HS-27A (cell line): ENCODE measurements at places on chromosomes 3 and 15.
A peak's percentile ranks its signal among the peaks of the same experiment; 100 is the strongest.

DNA sequence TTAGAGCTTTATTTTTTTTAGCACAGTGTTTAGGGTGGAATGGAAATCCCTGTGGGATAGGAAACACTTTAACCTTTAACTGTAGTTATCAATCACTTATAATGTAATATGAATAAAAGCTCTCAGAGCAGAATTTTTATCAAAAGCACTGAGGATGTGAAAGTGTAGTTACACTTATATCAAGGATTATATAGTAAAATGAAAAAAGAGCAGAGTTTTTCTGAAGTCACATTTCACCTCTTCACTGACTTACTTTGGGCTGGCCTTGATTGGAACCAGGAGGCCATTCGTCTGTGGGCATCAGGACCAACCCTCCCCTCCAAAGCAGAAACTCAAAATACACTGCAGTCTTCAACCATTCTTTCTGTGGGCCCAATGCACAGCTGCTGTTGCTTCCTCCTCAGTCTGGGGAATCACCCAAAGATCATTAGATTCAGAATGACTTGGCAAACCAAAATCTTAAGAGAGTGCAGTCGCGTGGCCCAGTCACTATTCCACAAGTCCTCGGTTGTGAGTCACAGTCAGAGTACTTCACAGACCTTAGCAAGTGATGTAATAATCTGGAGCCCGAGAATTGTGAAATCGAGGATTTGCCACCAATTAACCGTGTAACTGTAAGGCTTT is 132.6 kb upstream of the COL8A1 start:
- DNase-seq, result peak; percentile 81

- DNase-seq, result no peak
Measured at GRCh38 chr15:53758412-53758811, 1.1 kb downstream of the WDR72 start.

DNA sequence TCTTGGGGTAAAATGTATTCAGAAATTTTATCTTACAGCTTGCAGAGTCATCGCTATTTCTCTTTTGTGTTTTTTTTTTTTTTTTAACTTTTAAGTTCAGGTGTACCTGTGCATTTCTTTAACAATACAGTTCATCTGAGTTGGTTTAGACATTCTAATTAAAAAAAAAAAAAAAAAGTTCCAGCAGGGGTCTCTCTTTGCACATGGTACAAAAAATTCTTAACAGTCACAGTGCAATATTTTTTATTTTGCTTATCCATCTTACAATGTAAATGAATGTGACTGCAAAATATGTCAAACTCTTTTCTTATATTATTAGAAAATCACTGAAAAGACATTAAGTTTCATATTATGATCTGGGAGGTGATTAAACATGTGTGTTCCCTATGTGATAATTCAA is 47.5 kb upstream of the SLC9A9 start:
- no peak for DNase-seq

DNA sequence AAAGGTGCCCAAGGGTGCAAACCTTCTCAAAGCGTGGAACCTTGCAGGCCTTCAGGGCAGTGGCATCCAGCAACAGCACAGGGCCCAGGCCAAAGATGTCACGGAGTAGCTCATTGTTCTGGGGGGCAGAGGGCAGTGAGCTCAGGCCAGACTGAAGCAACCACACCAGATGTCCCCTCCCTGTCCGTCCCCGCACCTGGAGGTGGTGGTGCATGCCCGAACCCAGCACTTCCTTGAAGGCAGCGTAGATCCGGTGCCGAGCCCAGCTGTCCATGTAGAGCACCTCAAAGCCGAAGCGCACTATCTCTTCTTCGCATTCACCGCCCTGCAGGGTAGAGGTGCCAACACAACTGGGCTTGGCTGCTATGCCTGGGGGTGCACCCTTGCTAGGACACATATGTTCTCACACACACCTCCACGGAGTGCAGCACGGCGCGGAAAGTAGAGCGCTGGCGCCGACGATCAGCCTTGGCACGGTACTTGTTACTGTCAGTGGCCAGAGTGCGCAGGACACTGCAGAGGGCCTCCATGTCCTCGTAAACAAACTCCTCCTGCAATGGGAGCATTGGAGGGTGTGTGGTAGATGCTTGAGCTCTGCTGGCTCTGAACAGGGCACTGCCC is 3.7 kb downstream of the IFRD2 start:
- no peak for DNase-seq

DNA sequence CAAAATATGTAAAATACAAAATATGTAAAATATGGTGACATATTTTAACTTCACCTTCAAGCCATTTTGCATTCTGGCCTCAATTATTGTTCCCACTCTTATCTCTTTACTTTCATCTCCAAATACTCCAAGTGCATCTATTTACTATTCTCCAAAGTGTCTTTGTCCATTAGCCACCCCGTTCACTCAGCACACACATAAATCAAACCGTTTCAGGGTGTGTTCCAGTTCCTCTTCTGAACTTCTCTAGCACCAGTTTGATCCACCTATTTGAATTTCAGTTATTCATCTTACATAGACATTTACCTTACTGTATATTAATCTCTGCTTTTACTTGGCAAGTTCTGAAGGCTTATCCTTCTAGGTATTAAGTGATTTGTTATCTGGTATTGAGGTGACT is 45.1 kb downstream of the SGO1 start:
- no peak for DNase-seq

DNA sequence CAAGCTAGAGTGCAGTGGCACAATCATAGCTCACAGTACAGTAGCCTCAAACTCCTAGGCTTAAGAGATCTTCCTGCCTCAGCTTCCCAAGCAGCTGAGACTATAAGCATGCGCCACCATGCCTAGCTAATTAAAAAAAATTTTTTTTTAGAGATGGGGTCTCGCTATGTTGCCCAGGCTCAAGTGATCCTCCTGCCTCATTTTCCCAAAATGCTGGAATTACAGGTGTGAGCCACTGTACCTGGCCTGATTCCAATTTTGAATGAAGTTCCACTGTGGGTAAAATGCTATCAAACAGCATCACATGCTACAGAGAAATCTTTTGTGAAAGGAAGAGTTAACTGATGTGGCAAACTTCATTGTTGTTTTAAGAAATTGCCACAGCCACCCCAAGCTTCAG is 17.5 kb downstream of the ADPGK start:
- no peak for DNase-seq

DNA sequence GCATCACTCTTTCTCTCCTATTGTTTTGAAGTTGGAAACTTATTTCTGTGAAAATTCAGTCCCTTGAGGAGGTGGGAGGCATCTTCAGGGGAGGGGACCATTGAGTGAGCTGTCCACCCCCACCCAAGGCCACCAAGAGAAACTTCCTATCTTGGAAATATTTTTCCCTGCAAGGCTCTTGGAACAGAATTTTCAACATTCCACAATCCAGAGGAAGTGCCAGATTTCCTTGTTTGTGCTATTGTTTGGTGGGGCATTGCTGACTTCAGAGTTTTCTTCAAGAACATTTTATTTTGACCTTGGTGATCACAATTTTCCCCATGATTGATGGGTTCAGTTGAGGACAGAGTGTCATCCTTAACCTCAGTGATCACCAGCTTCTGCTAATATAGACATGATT is 12.0 kb downstream of the DNASE1L3 start:
- no peak for DNase-seq

DNA sequence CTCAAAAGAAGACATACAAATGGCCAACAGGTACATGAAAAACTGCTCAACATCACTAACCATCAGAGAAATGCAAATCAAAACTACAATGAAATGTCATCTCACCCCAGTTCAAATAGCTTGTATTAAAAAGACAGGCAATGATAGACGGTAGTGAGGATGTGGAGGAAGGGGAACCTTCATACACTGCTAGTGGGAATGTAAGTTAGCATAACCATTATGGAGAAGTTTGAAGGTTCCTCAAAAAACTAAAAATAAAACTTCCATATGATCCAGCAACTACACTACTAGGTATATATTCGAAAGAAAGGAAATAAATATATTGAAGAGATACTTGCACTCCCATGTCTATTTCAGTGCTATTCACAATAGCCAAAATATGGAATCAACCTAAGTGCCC is 62.8 kb upstream of the PPARG start:
- no peak for DNase-seq

DNA sequence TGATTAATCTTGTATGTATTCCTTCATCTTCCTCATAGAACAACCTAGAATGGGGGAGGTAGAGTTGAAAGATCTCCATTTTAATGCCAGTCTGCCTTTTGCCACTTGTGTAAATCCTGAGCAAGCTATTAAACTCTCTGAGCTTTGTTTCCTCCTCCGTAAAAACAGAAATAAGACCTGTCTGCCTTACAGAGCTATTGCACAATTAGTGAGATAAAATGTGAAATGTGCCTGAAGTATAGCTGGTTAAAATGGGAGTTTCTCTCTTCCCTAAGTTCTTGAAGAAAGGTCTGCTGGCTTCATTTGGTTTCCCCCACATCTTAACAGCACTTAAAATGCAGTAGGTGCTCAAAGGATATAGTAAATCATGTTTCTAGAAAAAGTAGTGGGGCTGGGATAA is 19.0 kb downstream of the ALDH1A2 start:
- DNase-seq, result no peak

DNA sequence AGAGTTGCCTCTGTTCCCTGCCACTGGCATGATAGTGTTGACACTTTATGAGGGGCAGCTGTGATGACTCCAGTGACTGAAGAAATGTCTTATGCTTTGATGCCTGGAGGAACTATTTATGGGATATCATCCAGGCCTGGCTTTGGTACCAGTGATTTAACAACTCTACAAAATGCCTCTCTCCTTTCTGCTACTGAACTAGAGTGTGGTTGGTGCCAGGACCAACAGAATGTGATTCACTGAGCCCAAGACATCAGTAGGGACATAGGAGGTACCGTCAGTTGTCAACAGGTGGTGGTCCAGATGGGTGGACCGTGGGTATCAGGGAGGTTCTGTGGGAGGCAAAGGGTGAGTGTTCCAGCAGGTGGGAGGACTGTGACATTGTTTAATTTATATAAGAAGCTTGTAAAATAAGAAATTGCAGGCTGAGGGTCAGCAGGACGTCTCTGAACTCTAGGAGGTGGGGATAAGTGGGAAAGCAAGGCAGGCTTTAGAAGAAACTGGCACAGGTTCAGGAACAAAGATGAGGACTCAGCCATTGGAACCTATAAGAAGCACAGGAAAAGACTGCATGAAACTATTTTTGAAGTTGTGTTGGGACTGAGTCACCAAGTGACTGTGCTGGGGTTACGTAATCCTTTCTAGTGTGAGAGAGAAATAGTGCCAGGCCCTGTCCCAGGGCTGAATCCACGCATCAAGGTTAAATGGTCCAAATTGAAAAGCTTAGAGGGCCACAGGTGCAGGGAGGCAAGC is 28.5 kb upstream of the SLC7A14 start:
- peak; percentile 51 for DNase-seq

DNA sequence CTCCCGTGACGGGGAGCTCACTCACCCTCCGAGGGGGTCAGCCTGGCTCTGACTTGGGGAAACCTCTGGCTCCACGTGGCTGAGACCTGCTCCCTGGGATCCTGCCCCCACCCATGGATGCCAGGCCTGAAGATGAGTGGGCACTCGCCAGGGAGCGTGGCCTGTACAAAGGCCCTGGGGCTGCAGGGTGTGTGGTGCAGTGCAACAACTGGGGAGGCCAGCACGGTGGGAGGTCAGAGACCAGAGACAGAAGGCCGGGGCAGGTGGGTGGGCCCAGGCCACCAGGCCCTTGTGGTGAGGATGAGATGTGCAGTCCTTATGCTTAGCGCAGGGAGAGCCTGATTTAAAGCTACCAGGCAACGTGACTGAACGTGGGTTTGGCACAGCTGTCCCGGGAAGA is 5.0 kb downstream of the DNAJB8 start:
- DNase-seq, result no peak

- no peak for DNase-seq
Measured at GRCh38 chr15:28125673-28126651, 26.8 kb upstream of the OCA2 start.

DNA sequence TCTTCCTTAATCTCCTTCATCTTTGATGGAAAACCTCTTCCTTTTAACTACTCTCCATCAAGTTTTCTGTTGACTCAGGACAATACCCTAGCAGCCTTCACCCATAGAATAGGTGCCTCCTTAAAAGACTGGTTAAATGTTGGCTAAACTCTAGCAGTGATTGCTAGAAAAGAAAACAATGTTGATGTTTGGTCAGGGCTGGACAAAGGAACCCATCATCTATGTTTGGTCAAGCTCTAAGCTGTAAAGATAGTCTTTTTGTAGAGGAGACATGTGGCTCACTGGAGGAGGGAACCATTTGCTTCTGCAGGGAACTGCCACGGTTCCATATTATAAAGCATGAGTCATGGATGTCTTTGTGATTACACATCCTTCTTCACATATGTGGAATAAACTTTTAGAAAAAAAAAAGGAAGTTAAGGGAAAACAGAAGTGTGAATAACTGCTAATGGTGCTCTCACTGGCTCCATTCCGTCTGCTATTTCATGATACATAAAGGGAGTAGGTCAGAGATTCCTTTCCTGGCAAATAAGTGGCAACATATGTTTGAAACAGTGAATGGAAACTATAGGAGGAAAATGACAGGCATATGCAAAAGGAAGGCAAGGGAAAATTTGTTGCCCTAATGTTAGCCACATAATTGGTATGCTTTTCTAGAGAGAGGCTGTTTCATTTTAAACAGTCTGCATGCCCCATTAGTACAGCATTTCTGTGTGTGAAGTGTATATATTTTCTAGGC is 78.2 kb downstream of the CMSS1 start:
- peak; percentile 93 for DNase-seq

DNA sequence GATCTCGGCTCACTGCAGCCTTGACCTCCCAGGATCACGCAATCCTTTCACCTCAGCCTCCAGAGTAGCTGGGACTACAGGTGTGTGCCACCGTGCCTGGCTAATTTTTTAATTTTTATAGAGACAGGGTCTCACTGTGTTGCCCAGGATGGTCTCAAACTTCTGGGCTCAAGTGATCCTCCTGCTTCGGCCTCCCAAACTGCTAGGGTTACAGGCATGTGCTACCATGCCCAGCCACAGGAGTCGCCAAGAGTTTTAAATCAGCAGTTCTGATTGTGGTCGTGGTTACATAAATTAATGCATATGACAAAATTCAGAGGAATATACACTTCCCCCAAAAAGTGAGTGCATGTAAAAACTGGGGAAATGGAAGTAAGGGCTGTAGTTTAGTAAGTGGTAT is 32.9 kb downstream of the MEGF11 start:
- no peak for DNase-seq

DNA sequence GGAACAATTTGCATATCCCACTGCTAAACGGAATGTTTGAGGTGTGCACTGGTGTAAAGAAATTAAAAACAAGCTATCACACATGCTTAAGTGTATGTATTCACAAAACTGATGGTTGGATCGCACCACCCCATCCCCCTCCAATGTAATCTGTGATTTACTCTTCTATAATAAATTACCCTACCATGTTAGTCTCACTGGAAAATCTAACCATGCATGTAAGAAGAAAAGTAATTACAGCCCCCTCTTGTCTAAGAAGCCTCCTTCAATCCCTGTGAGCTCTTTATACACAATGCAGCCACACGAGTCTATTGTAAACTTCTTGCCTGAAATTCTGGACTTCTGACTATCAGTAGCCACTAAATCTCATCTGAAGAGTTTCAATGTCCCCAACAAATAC is 173.6 kb downstream of the ZBTB20 start:
- no peak for DNase-seq
